IPS DF 6.9 (cell line): ENCODE measurements at places on chromosomes 12 and 14.

DNA sequence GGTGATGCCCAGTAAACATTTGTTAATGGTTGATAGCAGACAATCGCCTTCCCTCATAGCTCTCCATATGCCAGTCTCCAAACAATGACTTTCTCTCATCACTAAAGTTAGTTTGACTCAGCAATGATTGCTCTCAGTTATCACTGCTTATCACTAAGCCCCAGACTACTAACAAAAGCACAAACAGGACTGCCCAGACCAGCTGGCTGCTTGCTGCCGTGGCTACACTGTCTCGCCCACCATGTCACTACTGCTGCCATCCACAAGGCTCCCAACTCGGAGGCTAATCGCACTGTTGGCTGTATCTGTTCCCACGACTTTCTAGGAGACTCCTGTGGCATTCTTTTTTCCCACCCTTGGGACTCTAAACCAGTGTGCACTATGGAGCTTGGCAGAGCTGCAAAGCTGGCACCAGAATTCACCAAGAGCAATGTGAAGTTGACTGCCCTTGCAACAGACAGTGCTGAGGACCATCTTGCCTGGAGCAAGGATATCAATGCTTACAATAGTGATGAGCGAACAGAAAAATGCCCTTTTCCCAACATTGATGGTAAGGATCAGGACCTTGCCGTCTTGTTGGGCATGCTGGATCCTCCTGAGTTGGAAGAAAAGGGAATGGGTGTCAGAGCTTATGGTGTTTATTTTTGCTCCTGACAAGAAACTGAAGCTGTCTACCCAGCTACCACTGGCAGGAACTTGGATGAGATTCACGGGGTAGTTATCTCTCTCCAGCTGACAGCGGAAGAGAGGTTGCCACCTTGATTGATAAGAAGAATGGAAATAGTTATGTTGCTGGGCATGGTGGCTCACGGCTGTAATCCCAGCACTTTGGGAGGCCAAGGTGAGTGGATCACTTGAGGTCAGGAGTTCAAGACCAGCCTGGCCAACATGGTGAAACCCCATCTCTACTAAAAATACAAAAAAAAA, 27.1 kb upstream of the NR2C1 start:
- DNase-seq: no peak

DNA sequence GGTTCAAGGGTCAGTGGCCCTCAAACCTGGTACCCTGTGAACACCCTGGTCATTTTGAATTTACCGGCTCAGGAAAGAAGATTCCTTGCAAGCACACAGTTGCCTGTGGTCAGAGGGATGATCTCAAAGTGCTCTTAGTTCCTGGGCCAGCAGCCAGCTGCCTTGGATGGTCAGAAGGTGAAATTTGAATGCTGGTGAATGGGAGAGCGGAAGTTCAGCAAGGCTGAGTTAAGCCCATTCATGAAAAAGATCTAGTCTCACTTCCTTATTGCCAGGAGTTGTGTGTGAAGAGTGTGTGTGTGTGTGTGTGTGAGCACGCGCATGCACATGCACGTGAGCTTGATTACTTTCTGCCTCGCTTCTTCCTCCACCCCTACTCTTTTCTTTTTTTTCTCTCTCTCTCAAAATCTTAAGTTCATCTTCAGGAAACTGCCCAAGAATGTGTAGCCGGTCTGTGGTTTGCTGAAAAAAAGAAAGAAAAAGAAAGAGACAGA, 155.5 kb upstream of the CCND2 start:
- DNase-seq: no peak

DNA sequence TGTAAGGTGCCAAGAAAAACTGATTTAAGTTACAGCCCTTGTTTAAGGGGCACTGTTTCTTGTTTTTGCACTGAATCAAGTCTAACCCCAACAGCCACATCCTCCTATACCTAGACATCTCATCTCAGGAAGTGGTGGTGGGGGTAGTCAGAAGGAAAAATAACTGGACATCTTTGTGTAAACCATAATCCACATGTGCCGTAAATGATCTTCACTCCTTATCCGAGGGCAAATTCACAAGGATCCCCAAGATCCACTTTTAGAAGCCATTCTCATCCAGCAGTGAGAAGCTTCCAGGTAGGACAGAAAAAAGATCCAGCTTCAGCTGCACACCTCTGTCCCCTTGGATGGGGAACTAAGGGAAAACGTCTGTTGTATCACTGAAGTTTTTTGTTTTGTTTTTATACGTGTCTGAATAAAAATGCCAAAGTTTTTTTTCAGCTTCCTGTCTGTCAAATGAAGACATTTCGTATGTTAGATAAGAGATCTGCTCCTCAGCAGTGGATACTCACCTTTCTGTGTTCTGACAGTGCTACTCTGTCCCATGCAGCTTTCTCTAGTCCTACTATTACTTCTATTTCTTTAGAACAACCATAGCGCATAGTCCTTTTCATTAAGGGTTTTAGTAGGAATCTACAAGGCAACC, 1.2 kb upstream of the PA2G4 start:
- DNase-seq: no peak

GRCh38 chr12:47943623-47944340, 19.6 kb upstream of the TMEM106C start:
- no peak for DNase-seq

- no peak for DNase-seq
These were observed 7.3 kb downstream of the LIMA1 start for GRCh38 chr12:50276068-50276467.

GRCh38 chr12:124551268-124552144, 15.9 kb downstream of the NCOR2 start:
- DNase-seq: no peak

GRCh38 chr12:68771223-68771925, 25.4 kb downstream of the SLC35E3 start:
- DNase-seq: no peak

DNA sequence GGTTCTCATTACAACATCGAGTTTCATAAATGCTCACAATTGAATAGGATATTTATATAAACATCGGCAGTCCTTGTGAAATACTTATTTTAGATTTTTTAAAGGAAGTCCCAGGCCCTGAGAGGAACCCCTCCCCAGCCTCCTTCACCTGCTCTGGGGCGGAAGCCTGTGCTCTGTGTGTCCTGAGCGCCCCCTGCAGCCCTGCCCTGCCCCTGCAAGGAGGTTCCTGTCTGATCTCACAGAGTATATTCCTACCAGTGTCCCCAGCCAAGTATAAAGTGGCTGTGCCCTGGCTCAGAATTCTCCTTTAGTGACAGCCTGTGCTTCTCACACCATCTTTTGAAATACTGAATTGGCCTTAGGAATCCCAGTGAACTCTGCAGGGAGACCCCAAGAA, 659.5 kb downstream of the TMEM121 start:
- DNase-seq: no peak

GRCh38 chr14:99780690-99781089, 12.5 kb upstream of the EML1 start:
- DNase-seq: no peak

DNA sequence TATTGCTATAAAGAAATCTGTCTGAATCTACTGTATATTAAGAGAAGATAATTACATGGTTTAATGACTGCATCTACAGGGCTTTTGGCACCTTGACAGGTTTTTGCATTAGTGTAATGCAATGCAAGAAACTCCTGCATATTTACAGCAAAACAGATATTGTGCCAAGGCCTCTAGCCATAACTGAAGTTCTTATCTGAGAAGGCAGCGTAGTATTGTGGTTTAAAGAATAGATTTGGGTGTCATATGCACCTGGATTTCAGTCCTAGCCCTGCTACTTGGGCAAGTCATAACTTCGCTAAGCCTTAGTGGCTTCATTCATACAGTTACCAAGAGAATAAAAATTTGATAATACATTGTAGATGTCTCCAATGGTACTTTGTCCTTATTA, 350.1 kb downstream of the CCDC91 start:
- DNase-seq: no peak

DNA sequence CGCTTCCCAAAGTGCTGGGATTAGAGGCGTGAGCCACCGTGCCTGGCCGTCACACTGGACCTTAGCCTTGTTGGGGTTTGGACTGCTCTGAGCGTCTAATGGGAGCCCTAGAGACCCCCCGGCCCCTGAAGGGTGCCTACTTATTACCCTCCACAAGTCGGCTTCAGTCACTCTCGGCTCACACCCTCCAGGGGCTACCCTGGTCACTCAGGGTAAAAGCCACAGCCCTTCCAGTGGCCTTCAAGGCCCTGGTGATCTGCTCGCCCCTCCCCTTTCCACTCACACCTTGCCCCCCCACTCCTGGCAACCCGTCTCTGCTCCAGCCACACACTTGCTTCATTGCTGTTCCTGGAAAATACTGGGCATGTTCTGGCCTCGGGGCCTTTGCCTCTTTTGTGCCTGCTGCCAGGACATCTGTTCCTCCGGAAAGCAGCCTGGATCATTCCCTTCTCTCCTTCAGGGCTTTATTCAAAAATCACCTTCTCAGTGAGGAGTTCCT, 3.6 kb upstream of the MORN3 start:
- DNase-seq: no peak

- DNase-seq: no peak
These were observed 7.6 kb upstream of the AEBP2 start for GRCh38 chr12:19431407-19432308.

DNA sequence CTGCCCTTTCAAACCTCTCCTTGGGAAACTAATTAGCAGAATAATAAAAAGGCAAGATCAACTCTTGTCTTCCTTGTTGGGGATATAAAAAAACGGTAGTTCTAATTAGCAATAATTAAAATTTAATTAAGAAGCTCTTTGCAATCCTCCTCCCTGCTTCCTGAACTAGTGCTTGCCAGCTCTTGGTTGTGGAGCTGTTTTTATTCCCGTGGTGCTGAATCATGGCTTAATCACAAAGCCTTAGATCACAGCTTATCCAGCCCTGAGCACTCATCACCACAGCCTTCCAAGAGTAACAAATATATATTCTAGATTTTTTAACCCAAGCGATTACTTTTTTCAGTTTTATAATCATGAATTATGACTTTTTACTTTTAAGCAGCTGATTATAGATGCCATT, 63.2 kb upstream of the INSM2 start:
- peak; percentile 4 for DNase-seq

DNA sequence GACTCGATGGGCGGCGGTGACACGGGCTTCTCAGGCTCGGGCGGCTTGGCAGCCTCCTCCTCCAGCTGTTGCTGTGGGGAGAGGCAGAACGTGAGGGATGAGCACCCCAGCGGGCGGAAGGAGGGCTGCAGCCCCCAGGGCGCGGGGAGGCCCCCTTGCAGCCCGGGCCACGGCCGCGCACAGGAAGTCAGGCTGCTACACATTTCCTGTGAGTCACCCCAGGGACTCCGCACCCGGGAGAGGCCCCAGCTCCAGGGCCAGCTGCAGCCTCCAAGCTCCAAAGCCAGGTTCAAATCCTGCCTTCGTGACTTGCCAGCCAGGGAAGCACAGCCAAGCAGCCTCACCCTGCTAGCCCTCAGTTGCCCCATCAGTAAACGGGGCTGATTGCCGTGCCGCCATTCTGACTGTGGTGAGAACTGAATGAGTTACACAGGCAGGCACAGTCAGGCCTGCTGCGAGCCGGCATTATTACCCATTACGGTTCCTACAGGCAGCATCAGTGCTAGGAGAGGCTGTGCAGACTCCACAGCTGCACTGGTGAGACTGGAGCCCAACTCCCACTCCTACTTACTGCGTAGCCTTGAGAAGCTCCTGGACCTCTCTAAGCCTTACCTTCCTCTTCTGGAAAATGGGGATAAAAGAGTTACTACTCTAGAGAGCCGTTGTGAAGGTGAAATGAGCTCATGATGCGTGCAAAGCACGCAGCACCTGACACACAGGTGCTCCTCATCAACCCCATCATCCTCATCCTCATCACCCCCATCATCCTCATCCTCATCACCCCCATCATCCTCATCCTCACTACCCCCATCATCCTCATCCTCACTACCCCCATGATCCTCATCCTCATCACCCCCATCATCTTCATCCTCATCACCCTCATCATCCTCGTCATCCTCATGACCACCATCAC, 100.9 kb downstream of the NCOR2 start:
- DNase-seq: no peak

DNA sequence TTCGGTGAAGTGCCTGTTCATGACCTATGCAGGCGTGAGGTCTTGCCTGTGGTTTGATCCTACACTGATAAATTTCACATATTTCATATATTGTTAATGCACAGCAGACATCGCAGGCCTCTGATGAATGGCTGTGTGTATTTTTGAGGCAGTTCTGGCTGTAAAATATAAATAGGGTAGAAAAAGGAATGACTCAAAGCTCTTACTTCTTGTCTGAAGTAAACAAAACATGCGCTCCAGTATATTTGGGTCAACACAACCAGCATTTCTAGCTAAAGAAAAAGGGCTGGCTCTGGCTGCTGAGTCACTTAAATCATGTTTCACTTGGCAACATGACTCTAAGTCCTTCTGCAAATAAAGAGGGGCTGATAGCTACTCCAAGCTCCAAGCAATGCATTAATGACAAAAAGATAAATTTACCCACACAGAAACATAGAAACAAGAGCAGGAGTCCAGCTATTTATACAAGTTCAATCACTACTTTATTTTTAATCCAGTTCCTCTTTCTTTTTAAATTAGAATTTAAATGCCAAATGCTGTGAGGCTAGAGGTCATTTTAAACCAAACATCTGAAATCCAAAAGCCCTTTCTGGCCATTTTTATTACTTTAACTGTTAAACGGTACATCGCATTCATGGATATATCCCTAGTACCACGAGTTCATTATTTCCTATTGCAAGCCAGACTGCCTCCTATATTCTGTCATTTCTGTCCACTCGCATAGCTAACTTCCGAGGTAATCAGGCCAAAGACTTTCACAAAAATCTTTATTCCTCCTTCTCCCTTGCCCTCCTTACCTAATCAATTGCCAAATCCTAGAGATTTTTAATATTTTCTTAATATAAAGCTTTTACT, 54.3 kb upstream of the TMCC3 start:
- DNase-seq: no peak

DNA sequence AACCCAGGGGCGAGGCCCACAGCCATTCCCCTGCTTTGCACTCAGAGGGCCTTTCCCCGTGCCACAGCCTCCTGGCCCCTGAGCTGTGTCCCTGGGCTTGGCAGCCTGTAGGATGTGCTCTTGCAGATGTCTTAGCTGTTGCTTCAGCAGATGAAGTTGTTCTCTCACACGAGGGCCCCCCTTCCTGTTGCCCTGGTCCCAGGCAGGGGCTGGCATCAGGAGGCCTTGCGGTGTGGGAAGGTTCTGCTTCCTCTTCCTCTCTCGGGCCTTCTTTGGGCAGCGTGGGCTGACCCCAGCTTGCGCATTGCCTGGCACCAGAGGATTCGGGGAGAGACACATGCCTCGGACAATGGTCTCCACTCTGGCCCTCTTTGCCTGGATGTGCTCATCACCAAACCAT, 12.7 kb downstream of the PROX2 start:
- DNase-seq: no peak

DNA sequence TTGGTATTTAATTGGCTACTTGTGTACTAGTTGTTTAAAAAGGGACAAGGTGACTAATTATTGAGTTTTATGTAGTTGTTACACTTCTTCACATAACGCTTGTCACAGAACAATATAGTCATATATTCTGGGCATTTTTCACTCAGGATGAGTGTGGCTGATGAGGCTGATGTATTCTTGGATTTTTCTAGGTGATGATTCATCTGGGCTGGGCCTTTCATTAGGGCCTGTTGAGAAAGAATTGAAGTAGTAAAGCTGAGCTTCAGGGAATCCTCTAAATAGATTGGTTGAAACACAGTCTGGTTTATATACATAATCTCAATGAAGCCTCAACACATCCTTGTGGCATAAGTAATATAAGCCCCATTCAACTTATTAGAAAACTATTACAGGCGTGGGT, 445.7 kb downstream of the DAD1 start:
- no peak for DNase-seq
